AG08396 (cell line): ENCODE measurements at places on chromosomes 7 and 10.

DNA sequence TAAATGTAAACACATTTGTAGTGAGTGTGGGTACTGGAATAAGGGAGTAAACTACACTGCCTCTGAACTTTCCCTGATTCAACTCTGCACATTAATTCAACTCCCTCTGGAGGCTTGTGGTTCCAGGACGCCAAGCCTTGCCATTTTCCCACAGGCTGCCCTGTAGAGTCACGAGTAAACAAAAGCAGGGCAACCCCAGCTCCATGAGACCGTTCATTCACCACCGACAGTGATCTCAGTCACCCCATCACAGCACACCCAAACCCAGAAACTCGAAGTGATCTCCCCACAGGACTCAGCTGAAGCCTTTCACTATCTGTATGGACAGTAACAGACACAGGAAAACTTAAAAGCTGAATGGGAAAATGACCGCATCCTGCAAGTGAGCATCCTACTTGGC lies 218.8 kb upstream of the FRMD4A start:
- no peak for DNase-seq

- DNase-seq, result no peak
Measured at GRCh38 chr7:38217672-38218071, 39.6 kb downstream of the STARD3NL start.

DNA sequence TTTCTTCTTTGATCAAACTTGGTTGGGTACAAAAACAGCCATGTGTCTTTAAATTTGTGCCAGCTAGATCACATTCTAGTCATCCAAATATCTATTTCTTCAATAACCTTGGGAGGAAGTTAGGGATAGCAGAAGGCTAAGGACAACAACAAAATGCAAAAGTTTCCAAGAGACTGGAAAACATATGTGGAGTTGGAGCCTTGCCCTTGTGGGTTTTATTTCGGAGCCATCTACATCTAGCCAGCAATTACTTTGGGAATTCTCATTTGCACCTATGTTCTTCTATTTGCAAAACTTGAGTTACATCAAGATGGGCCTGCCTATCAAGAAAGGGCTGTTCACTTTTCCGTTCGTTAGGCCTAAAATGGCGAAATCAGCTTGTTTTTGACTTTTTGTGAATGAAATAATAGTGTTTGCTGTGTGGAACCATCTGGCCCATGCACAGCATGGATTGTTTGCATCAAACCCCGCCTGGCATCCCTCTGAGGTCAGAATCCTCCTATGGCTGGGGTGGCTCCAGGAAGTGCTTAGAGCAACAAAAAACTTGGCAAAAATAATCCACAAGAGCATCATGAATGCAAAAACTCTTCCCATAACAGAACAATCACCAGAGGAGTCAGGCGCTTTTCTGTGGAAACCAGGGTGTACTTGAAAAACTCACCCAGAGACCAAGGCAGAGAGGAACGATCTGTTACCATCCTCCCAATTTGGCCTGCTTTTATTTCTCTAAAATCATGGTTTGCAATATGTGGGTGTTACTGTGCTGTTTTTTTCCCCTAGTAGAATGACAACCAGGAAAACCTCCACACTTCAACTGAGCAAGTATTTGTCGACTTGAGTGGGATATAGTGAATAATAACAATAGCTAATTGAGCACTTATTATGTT lies 36.2 kb upstream of the XPNPEP1 start:
- DNase-seq, result no peak

- no peak for DNase-seq
Measured at GRCh38 chr7:158876984-158877383, 20.6 kb downstream of the DYNC2I1 start.

DNA sequence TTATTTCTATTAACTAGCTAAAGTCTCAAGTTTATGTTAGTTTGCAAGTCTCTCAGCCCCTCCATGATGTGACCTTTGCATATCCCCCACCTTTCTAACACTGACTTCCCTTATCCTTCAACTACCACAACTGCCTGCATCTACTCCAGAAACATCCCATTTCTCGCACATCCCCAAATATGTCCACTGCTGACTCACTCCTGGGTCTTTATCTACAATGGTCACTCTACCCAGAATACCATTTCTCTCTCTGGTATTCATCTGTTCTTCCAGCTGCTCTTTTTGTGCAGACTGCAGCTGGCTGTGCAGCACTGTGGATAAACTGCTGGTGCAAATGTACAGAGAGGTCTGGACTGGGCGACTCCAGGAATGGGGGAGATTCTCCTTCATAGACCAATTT lies 32.7 kb upstream of the PRSS1 start:
- DNase-seq, result no peak

DNA sequence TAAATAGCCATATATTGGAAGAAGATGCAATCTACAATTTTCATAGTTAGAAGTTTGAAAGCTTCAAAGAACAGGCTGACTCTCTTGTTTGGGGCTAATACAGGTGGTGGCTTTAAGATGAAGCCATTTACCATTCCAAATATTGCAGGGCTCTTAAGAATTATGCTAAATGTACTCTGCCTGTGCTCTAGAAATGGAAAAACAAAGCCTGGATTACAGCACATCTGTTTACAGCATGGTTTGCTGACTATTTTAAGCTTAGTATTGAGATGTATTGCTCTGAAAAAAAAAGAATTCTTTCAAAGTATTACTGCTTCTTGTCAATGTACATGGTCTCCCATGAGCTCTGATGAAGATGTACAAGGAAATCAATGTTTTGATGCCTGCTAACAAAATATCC lies 34.2 kb downstream of the AGMO start:
- no peak for DNase-seq
